Thyroid gland (tissue), 4 donors: ENCODE measurements at places on chromosomes 4 and X. TPM values are rescaled to one million over a fixed set of nuclear protein-coding genes. Genes with fewer than 3 reads are reported as not detected.

SLITRK2 gene
- total RNA-seq = 1.3 TPM

TRPC5OS gene
- not detected for total RNA-seq

NDNF gene
- 7.7 TPM for total RNA-seq

RHOXF1 gene
- not detected for total RNA-seq

KDR gene
- 65.7 TPM for total RNA-seq

BEND2 gene
- 0.13 TPM for total RNA-seq

MAGEE1 gene
- 5.5 TPM for total RNA-seq

H2AZ1 gene
- total RNA-seq = 185 TPM

TEC gene
- 4.2 TPM for total RNA-seq

XAGE1A gene
- total RNA-seq = not detected

COL4A6 gene
- total RNA-seq = 1.1 TPM

SSX3 gene
- total RNA-seq = not detected

SNCA gene
- 5.3 TPM for total RNA-seq

GYPE gene
- total RNA-seq = not detected

NMU gene
- total RNA-seq = not detected
